H9 (cell line): ENCODE measurements at places on chromosomes 12 and 14.

DNA sequence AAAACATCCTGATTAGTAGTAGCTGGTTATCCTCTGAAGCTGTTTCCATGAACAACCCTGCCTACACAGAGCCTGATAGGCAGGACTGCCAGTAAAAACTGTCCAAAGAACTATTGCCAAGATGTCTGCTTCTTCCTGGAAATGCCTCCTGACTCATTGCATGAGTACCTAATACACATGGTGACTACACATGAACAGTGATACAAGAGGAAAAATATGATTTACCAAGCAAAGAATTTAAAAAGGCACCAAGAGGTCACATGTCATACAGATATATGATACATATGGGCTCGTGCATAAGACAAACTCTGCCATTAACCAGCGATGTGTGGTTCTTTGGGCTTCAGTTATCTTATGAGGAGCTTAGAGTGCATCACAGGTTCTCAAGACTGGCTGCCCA is 552.3 kb downstream of the SLC16A7 start:
- DNase-seq: no peak

- no peak for DNase-seq
Observed at GRCh38 chr12:24488091-24488596, 460.8 kb downstream of the BCAT1 start.

DNA sequence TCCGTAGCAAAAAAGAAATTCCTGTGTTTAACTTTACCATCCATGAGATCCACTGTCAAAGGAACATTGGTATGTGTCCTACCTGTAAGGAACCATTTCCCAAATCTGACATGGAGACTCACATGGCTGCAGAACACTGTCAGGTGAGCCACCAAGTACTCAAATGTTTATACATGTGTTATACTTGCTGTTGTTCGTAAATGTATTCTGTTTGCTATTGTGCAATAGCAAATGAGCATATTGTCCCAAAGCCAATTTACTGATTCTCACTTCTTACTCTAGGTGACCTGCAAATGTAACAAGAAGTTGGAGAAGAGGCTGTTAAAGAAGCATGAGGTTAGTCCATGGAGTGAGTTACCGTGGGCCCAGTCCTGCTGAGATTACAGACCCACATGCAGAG is 9.4 kb downstream of the TRAFD1 start:
- no peak for DNase-seq

DNA sequence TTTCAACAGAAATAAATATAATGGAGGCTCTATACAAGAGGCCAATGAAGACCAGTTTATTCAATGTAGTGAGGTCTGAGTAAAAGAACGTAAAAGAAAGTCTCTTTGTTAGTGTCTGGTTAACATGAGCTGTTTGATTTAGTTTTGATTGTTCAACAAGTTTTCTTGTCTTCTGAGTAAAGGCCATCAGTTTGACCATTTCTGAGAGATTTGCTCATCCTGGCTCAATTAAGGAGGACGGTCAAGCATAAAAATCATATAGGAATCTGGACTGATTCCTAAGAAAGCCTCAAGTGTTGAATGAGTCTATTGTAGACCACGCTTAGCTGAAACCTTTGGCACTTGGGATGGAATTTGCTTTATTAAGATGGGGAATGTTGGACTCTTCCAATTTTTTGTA is 32.5 kb upstream of the FGF23 start:
- no peak for DNase-seq

DNA sequence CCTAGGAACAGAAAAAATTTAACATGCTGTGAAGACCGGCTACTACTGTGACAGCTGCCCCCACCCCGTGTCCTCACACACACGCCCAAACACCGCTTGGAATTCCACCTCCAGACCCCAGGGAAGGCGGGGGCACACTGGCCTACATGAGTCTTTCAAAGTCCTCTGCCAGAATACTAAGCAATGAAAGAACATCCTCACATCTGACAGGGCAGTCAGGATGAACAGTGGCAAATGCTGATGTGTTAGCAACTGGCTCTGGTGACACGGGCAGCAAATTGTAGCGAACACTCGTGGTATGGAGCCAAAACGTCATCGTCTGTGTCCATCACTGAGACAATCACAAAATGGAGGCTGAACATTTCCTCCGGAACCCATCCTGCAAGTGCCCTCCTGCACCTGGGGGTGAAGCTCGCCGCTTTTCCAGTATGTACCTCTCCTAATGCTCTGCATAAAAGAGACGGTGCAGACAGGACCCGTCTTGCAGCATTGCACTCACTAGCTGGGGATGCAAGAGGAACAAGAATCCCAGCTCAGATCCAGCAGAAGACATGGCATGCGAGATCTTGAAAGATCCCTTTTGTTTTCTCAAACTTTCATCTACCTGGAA is 94.8 kb downstream of the BCL11B start:
- peak; percentile 18 for DNase-seq

- peak; percentile 57 for DNase-seq
Observed at GRCh38 chr14:24368212-24368561, 203 bp downstream of the NFATC4 start.

GRCh38 chr12:92732216-92732615 is 29.4 kb downstream of the PLEKHG7 start:
- DNase-seq: no peak

DNA sequence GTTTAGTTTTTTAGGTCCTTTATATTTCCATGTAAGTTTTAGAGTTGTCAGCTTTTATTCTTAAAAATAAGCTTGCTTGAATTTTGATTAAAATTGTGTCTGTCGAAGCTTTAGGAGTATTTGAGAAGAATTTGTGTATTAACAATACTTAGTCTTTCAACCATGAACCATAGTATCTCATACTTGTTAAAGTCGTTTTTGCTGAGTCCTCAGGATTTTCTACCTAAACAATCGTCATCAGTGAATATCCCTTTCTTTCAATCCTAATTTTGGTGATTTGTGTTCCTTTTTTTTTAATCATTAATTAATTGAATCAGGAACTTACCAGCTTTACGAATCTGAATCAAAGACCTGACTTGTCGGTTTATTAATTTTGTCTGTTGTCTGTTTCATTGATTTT is 18.2 kb downstream of the CAND1 start:
- no peak for DNase-seq

- peak; percentile 91 for DNase-seq
Observed at GRCh38 chr12:4228122-4228580, 45.4 kb upstream of the CCND2 start.

- no peak for DNase-seq
Observed at GRCh38 chr12:98861251-98861650, 216.2 kb downstream of the APAF1 start.

- no peak for DNase-seq
Observed at GRCh38 chr14:32230695-32231280, 27.7 kb upstream of the RNU6-8 start.

DNA sequence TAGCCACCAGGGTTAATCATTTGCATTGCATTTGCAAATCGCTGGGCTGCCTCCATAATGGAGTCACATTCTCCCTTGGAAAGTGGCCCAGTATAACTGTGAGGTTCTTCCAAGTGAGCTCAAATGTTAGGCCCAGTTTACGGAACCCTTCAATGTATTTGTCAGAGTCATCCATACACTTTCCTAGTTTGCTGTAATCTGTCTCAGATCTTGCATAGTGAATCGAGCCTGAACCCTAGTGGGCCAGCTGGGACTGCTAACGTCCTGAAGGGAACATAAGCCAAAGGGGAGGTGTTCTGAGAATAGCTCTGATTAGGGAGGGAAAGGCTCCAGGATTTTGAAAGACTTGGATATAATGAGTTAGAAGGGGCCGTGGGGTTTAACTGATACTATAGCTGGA is 406.3 kb downstream of the SLC6A15 start:
- no peak for DNase-seq
